ENCODE measurements at places on chromosomes 12 and 14.

DNA sequence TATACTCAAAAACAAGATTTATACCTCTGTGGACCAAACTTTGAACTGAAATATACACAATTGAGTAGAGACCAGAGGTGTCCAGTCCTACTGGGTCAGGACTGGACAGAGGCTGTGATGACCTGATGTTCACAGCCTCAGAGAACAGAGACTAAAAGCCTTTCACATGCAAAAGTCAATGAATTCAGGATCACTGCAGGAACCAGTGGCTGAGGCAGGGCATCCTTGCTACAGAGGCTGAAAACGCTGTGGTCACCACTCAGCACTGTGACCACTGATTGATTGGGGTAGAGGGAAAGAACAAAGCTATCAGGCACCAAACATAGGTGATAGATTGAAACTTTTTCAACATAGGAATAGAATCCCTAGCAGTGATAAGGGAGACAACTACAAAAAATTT lies 25.1 kb downstream of the GRIP1 start:
- no peak for DNase-seq

GRCh38 chr12:107331912-107332311 lies 238.6 kb upstream of the CRY1 start:
- peak; percentile 25 for DNase-seq

- DNase-seq = no peak
Measured at GRCh38 chr12:17763366-17763765, 326.6 kb downstream of the RERGL start.

DNA sequence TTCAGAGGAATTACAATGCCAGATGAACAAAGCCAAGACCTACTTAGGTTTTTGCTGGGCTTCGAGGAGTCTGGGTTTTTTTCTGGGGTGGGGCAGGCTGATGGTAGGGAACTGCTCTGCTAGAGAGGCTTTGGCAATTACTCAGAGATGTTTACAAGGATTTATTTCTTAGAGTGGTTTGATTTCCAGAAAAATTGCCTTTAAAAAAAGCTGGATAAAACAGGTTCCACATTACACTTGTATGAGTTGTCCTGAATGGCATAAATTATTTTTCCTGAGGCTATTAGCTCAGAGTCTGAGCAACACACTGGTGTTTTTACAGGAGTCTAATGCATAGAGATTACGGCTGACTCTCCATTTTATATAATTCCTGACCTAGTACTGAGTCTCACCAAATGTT lies 118.5 kb upstream of the FRMD6 start:
- peak; percentile 30 for DNase-seq

- no peak for DNase-seq
Measured at GRCh38 chr12:119683816-119684215, 15.9 kb downstream of the PRKAB1 start.

DNA sequence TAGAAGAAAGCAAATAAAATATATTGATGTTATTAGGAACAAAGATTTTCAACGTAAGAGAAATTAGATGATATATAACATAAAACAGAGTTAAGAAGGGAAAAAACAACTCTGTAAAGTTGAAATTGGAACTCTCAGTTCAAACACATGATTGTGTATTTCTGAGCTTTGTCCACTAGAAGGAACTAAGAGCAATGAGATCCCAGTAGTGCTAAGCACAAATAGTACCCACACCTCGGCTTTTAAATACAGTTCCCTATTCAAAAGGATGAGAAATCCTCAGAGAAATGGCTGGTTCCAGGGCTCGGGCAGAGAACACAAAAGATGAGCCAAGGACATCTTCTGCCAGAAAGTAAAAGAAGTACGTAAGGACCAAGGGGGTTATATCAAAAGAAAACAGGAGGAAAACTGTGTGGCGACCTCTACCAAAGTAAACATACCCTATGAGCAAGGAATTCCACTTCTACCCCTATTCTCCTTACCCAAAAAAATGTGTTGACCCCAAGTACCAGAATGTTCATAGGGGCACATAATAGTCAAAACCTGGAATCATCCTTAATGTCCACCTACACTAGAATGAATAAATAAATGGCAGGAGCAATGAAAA lies 96.6 kb downstream of the SPTSSA start:
- DNase-seq = peak; percentile 11

DNA sequence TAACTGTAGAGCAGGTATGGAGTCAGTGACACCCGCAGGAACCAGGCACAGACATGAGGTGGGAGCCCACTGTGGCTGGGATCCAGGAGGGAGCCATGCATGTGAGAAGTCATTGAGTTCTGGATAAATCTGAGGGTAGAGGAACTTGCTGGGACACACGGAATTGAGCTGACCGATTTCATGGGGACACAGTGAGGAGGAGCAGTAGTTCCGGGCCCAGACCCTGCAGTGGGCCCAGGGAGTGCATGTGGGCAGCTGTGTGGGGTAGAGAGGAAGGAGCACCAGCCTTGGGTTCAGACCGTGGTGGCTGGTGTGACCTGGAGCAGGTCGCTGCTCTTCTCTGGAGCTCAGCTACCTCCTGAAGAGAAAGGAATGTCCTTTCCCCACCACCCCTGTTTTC lies 8.4 kb downstream of the SERPINA3 start:
- no peak for DNase-seq
